Activated naive CD8-positive, alpha-beta T cell treated with anti-CD3 and anti-CD28 coated beads, Interleukin-2, amount 50 U/mL, for 16 hours (primary cell): ENCODE measurements at places on chromosomes 7 and 10.

DNA sequence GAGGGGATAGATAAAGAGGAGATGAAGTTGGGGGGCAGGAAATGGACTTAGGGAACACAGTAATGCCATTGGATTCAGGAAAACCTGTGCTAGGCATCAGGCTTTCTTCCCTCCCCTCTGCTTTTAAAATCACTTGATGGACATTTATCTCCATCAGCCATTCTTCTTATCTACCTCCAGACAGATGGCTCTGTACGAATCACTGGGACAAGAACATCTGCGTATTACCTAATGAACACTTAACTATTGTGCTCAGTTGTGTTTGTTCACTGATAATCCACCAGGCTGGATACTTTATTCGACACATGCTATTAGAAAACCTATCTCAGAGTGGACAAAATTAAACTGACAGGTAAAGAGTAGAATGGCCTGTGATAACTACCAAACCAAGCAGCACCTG is 40.0 kb downstream of the TNKS2 start:
- DNase-seq = no peak

GRCh38 chr7:17716816-17717215 is 223.5 kb downstream of the SNX13 start:
- DNase-seq = no peak

DNA sequence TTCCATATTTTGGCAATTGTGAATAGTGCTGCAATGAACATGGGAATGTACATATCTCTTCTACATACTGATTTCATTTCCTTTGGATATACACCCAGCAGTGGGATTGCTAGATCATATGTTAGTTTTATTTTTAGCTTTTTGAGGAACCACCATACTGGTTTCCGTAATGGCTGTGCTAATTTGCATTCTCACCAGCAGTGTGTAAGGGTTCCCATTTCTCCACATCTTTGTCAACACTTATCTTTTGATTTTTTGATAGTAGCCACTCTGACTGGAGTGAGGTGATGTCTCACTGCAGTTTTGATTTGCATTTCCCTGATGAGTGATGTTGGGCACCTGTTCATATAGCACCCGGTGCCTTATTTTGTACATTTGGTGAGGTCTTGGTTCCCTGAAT is 519.6 kb downstream of the REEP3 start:
- no peak for DNase-seq

- no peak for DNase-seq
Measured at GRCh38 chr7:26337232-26337865, 45.7 kb downstream of the SNX10 start.

- no peak for DNase-seq
Measured at GRCh38 chr7:119090851-119091250, 866.3 kb downstream of the ANKRD7 start.

- no peak for DNase-seq
Measured at GRCh38 chr7:80476035-80476434, 35.8 kb downstream of the GNAT3 start.

- no peak for DNase-seq
Measured at GRCh38 chr10:130179640-130180039, 43.4 kb downstream of the GLRX3 start.

- no peak for DNase-seq
Measured at GRCh38 chr7:2301511-2301863, 12.8 kb downstream of the SNX8 start.

GRCh38 chr10:53325066-53325465 is 552.5 kb upstream of the MBL2 start:
- DNase-seq = no peak

- DNase-seq = no peak
Measured at GRCh38 chr10:49750546-49750945, 11.6 kb downstream of the OGDHL start.

DNA sequence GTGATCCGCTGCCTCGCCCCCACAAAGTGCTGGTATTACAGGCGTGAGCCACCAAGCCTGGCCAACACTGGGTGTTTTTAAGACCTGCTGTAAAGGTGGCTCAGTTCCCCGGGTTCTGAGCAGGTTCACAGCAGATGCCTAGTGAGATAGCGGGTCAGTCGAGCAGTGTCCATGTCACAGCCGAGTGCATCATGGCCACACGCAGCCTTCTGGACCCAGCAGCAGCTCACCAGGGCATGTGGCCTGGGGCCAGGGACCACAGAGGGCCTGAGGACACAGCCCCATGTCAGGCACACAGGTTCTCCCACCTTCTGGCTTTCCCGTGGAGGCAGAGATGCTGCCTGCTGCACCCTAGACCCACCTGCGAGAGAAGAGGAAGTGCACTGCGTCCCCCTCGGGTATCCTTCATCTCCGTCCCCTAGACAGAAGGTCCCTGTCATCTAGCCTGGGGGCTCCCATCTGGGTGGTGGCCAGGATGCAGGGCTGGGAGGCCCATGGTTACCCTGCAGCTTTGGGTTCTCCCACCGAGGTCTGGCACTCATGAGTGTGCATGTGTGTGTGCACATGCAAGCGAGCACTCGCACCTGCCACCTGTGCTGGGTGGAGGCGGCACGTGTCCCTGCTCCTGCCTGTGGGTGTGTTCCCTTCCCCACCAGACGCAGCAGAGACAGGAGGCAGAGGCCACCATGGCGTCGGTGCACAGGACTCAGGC is 98.6 kb downstream of the NKX6-2 start:
- DNase-seq = no peak

GRCh38 chr7:67604461-67605386 is 608.1 kb downstream of the TYW1 start:
- DNase-seq = no peak

- no peak for DNase-seq
Measured at GRCh38 chr7:32191305-32191704, 121.1 kb upstream of the PDE1C start.

GRCh38 chr10:13671904-13672303 is 85.1 kb downstream of the PRPF18 start:
- DNase-seq = no peak

- DNase-seq = no peak
Measured at GRCh38 chr7:141709318-141709717, 1.2 kb downstream of the WEE2 start.

GRCh38 chr10:127948791-127949190 is 41.9 kb downstream of the PTPRE start:
- DNase-seq = no peak
